Epithelial cell of prostate (primary cell): ENCODE measurements at places on chromosomes 12 and 14.

DNA sequence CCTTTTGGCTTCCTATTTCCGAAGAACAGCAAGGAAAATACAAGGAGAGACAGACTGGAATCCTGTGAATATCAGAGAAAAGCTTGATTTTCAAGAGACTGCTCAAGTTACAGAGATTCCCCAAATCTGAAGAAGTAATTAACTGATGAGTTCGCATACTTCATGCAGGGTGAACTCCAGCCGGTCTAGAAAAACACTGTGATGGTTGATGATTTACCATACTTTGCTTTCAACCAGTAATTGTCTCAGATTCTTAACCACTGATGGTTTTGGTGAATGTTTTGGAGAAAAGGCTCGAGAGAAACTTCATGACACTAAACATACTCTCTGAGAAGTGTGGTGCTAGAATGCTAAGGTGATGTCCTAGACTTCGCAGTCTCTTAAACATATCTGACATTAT is 4.4 kb upstream of the PLXNC1 start:
- no peak for DNase-seq

- no peak for DNase-seq
These were observed 74.6 kb upstream of the MYL2 start for GRCh38 chr12:110995016-110995415.

- no peak for DNase-seq
These were observed 106.3 kb downstream of the AKAP6 start for GRCh38 chr14:32435411-32435810.

GRCh38 chr12:2614341-2614740 is 180.4 kb upstream of the FKBP4 start:
- DNase-seq: no peak

- no peak for DNase-seq
These were observed 24.2 kb upstream of the LRP1-AS start for GRCh38 chr12:57171668-57172067.
